Suppressor macrophage treated with lipopolysaccharide for 1 hour (primary cell): ENCODE measurements at places on chromosomes 2 and 18.

DNA sequence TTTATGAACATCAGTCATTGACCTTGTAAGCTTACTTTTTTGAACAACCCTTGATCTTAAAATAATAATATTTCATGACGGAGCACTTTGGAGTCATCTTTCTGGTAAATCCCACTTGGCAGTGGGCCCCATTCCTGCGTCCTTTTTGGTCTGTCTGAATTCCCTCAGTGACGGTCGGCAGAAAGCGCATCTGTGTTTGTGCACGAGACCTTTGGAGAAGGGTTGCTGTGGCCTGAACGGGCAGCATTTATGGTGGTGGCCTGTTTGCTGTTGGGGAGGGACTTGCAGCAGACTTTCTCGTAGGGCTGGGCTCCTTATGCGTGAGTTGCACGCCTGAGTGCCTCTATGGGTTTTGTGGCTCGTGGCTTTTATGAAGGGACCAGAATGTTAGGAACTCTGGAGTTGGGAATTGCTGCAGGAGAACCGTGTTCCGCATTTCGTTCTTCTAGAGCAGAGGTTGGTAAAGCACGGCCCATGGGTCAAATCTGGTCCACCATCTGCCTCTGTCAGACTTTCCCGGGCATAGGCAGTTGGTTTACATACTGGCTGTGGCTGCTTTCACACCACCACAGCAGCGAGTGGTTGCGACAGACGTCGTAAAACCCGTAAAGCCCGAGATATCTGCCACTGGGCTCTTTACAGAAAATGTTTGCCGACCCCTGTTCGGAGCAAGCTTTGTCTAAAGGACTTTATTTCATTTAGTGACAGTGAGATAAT, 30.8 kb downstream of the LPIN1 start:
- DNase-seq = no peak

- DNase-seq = no peak
Observed at GRCh38 chr2:45469314-45470099, 141.6 kb downstream of the SRBD1 start.

DNA sequence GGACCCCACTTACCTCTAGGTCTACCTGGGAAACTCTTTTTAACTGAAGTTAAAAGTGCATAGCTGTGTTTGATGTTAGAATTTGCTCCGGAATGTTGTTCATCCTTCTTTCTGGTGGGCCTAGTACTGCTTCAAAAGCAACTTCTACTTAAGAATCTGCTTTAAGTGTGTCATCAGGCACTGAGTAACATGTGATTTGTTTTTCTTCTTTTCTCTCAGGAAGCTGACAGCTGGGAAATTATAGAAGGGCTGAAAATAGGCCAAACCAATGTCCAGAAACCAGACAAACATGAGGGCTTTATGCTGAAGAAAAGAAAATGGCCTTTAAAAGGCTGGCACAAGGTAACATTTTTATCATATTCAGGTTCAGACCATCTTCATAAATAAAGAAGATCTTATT, 122.9 kb downstream of the PRKRA start:
- no peak for DNase-seq

- DNase-seq = no peak
Observed at GRCh38 chr2:211513446-211513845, 957.0 kb downstream of the CPS1 start.

DNA sequence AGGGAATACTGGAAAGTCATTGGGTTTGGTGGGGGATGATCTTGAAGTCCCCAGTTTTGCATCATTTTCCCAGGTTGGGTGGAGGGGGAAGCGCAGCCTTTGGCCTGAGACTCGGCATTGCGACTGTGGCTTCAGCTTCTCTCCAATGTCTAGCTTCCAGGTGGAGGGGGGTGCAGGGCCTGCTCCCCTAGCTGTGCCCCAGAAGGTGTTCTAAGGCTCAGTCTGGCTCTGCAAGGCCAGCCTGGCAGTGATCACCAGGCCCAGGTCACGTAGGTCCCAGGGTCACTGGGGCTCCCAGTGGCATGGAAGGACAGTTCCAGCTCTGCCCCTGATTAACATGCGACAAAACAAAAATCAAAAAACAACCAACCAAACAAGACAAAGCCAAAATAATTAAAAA, 56.9 kb upstream of the HAAO start:
- no peak for DNase-seq

DNA sequence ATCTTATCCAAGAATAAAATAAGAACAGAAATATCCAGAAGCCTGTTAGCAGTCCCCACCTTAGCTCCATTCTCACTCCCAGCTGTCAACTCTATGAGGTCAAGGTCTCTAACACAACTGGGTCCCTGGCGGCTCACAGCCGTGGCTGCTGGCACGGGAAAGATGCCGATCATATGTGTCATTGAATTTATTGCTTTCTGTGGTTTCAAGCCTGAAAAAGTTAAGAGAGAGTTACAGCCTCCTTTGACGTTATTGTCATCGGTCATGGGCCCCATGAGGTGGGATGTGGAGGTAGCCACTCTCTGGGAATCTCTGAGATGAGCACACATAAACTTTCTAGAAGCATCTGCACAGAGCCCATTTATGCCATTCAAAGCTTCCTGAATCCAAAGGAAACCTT, 28.7 kb upstream of the CABLES1 start:
- DNase-seq = no peak

- no peak for DNase-seq
Observed at GRCh38 chr2:191250986-191251385, 5.8 kb downstream of the MYO1B start.

- no peak for DNase-seq
Observed at GRCh38 chr2:62296034-62296831, 100.3 kb downstream of the B3GNT2 start.

- no peak for DNase-seq
Observed at GRCh38 chr2:20758997-20759396, 63.9 kb downstream of the LDAH start.

GRCh38 chr2:118048401-118048800, 34.5 kb upstream of the CCDC93 start:
- no peak for DNase-seq

DNA sequence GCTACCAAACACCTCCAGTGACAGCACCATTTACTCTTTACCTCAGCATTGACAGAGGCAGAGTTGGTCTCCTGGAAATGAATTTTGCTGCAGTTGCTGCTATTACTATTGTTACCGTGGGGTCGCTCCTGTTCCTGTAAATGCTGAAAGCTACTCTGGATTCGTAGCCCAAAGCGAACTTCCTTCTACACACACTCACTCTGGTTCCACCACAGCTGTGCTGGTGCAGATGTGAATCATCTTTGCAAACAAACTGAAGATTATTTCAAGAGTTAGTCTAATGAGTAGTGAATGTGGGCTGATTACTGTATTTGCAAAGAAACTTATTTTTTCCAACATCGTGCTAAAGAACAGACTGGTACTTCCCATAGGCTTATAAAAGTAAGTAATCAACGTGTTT, 304.0 kb downstream of the LPIN1 start:
- DNase-seq = peak; percentile 76

GRCh38 chr2:169047256-169048250, 16.4 kb upstream of the ABCB11 start:
- peak; percentile 58 for DNase-seq

GRCh38 chr2:221831051-221831450, 258.9 kb upstream of the EPHA4 start:
- DNase-seq = no peak

DNA sequence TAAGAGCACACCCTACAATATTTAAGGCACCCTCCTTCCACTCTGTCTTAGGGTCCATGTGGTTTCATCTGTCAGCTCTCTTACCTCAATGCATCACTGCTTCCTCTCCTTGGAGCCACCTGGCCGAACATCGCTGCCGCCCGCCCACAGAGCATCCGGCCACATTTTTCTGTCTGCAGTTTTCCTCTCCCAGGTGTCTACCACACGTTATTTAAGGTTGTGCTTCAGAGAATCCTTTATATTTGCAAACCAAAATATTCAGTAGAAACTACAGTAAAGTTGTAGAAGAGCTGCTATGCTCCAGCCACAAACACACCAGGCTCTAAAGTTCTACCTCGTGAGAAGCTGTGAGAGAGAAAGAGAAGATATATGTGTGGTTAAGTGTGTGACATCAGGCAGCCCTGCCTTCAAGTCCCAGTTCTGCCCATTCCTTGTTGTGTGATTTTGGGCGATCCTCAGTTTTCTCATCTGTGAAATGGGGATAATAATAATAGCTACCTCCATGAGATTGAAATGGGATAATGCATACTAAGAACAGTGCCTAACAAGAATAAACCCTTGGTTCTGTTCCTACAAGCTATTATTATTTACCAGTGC, 4.9 kb upstream of the STK17B start:
- DNase-seq = no peak

DNA sequence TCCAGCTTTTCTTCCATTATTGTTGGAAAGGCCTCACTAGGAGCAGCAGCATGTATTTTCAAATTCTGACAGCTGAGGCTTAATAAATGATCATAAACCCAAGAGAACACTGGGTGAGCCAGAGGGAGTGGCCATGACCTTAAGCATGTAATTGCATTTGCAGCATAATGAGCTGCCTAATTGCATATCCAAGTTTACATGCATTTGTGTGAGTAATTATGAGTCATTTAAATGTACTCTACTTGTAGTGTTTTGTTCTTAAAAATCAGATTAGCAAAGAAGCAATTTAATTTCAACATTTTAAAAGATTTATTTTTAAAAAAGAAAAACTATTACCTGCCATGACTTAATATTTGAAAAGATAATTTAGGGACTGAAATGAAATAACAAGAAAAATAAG, 74.8 kb downstream of the NOL10 start:
- DNase-seq = no peak

DNA sequence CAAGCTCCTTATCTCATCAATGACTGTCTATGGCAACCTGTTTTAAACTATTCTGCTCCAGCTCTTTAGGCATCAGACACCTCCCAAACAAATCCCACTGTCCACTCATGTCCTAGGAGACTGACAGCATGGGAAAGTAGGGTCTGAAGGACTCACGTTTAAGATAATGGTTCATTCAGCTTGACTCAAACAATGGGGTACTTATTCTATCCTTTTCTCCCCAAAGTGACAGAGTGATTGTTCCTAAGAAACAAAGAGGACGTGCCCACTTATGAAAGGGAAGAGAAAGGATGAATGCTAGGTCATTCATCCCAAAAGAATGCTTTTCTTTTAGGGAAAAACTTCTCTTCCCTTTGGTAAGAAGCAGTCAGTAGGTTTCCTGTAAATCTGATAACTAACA, 41.9 kb downstream of the ALK start:
- DNase-seq = no peak

DNA sequence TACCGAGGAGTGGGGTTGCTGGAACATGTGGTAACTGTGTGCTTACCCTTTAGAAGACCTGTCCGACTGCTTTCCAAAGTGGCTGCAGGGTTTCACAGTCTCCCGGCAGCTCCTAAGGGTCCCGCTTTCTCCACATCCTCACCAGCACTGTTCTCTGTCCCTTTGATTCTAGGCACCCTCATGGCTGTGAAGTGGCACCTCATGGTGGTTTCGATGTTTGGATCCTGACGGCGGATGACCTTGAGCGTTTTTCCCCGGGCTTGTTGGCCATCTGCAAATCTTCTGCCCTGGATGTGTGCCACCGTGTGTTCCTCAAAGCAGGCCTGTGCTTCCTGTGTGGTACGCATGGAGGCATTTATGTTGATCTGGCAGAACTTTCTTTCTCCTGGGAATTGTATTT, 292.5 kb upstream of the HDAC4 start:
- no peak for DNase-seq

- DNase-seq = no peak
Observed at GRCh38 chr2:85303780-85304531, 23.8 kb downstream of the TGOLN2 start.

- no peak for DNase-seq
Observed at GRCh38 chr2:33081691-33082090, 134.9 kb downstream of the LTBP1 start.

DNA sequence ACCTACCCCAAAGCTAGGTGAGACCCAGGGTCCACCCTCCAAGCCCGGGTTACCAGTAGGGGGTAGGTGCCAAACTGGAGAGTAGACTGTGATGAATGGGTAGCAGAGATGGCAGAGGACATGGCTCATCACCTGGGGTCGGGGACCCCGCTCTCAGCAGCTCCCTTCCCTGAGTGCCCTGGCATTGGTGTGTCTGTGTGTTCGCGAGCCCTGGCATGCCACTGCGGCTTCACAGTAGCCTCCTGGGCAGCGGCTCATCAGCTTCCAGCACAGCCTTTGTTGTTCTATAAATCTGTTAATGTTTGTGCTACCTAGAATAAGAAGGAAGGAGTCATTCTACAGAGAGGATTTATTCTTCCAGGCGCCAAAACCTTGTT, 62.6 kb upstream of the ALPP start:
- DNase-seq = no peak

DNA sequence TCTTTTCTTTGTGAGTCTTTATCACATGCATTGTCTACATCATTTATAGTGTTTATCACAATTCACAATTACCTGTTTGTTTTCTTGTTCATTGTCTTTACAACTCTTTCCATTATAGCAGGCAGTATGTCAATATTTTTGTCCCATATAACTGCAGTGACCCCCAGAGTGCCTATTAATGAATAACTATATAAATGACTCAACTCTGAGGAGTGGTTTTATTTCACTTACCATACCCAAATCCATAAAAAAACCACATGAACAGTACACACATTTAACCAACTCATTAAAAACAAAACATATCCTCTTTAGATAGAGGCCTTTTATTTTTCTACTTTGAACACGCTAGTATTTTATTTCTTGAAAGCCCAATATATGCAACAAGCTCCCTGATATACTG, 1419.1 kb upstream of the NXPH2 start:
- DNase-seq = no peak

- DNase-seq = peak; percentile 17
Observed at GRCh38 chr18:59123588-59124369, 15.9 kb upstream of the SEC11C start.

DNA sequence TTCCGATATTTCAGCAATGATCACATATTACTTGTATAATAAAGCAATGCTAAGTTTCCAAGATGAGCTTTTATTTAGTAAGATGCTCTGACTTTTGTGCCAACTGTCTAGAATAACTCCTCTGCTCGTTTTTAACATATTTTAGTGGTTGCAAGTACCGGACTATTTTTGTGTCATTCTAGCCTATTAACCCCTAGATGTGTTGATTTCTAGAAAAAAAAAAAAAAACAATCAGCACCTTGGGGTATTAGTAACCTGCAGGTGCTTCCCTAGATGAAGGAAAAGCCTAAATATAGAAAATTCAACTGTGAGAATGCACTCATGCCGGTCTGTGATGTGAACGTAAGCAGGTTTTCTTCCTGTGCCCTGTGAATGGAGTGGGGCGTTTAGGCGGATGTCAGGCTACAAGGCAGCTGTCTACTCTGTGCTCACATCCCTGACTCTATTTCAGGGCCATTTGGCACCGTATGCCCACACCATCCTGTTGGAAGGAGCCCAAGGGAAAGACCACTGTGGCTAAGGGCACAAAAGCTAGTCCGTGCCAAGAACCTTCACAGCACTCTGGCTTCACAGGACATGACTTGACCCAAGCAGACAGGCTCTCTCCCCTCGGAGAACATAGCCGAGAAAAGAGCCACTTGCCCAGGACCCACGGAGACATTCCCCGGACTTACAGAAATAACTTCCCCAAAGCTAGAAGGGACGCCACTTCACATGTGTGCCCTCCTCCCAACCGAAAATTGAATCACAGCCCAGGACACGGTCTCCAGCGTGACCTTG, 60.9 kb upstream of the AGAP1 start:
- DNase-seq = no peak

- peak; percentile 28 for DNase-seq
Observed at GRCh38 chr18:12742453-12742852, 39.6 kb downstream of the PSMG2 start.

- no peak for DNase-seq
Observed at GRCh38 chr2:127106457-127106990, 430 bp downstream of the BIN1 start.
